ENCODE measurements at places on chromosomes 3 and 15.

GRCh38 chr15:32898414-32898813 is 180.6 kb downstream of the GREM1 start:
- DNase-seq, result no peak

DNA sequence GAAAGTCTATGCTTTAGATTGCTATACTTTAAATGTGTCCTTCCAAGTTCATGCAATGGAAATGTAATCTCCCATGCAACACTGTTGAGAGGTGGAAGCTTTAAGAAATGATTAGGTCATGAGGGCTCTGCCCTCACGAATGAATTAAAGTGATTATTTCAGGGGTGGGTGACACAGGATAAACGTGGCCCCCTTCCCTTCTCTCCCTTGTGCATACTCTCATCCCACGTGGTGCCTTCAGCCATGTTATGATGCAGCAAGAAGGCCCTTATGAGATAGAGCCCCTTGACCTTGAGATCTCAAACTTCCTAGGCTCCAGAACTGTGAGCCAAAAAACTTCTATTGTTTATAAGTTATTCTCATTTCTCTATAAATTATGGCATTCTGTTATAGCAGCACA is 183.3 kb downstream of the TNIK start:
- DNase-seq, result no peak

- DNase-seq, result no peak
Measured at GRCh38 chr3:125002414-125003368, 53.1 kb downstream of the HEG1 start.

GRCh38 chr3:57077630-57078343 is 17.3 kb downstream of the SPATA12 start:
- DNase-seq, result no peak

GRCh38 chr3:182596676-182597410 is 196.5 kb upstream of the ATP11B start:
- no peak for DNase-seq

DNA sequence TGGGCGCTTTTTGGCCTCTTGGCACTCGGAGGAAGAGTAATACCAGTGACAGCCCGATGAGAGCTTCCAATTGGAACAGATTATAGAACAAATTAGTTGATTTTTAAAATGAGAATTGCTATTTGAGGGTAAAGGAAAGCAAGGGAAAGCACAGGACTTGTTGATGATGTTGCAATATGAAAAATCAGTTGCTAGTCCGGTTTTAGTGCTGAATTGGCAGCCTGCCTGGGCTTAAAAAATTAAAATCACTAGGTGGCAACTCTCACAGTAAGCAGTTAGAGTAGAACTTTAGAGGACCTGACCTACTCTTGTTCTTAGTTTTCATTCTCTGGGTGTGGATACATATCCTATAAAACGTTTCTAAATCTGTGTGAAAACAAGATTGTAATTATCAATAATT is 2.1 kb upstream of the SCAANT1 start:
- DNase-seq, result no peak

- no peak for DNase-seq
Measured at GRCh38 chr3:183904833-183905780, 20.4 kb upstream of the PARL start.

DNA sequence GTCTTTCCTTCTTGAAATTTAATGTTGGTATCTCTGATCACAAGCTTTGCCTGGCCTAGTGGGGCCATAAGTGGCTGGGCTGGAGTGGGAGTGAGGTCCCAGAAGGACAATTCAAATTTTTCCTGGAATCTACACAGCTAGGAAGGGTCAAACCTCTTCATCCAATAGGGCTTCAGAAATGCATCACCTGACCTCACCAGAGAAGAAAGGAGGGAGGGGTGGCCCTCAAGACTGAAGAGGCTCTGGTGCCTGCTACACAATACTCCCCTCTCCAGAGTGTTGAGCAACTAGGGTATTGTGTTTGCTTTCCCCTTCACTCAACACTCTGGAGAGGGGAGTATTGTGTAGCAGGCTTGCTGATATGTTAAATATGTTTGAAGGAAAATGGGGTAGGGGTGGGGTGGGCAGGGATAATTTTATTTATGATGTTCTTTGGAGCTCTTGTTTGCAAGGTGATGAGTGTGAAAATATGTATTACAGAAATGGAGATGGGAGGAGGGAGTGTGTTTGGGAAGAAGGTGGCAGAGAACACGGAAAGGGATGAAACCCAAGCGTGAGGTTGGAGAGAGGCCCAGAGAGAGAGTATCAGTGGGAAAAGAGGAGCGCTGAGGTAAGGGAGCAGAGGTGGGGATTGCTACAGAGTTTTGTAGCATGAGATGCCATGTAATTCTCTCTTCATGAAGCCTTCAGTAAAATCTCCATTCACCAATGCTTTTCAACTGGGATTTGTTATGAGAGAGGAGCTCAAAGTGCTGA is 5.7 kb upstream of the KLHL24 start:
- DNase-seq, result no peak

DNA sequence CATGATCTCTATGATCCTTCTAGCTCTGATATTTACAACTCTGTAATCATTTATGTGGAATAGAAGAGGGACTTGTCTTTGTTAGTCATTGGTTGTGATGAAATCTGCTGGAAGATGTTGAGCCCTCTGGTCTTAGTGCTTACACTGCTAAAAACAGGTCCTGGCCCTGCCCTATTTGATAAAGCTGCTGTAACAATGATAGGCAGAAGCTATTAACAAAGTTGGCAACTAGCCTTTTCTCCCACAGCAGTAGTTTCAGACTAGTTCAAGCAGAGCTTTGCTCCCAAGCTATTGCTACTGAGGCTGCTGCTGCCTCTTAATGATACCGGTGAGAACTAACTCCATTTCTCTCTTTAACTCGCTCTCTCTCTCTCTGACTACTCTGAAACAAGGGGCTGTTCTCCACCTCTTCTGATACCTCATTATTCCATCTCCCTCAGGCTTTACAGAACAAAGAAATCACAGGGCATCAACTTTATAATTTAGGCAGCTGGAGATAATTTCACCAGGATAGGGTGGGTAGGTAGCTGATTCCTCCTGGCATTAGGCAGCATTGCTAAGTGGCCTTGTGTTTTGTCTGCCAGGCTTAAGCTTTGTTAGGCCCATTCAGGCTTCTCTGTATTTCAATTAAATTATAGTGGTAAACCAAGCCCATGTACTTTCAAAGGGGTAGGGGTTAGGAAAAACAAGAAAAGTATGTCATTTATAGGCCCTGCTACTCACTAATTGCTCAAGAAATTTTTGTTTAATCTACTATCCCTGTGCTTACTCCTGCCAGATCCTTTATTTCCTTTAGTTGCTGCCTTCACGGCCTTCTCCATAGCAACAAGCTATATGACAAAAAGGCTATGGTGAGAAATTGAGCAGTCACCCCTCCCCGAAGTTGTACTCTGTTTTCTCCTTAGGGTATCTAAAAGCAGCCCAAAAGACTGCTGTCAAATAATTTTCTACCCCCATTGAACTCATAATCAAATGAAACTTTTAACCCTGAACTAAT is 139.6 kb downstream of the RBPMS2 start:
- DNase-seq, result no peak

DNA sequence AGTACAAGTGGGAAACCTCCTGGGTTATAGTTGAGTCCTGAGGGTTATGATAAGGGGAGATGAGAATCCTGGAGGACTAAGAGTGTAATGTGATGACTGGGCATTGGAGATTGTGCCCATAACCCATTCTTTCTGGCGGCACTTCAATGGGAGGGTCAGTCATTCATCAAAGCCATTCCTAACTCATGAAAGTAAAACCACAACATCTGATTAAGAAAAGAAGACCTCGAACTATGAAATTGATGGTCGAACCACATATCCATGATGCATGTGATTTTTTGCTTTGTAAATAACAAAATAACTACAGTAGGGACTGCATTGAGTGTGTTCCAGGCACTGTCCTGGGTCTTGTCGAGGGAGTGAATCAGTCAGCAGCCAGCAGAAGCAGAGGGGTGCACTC is 215.1 kb downstream of the SHQ1 start:
- DNase-seq, result no peak

- DNase-seq, result no peak
Measured at GRCh38 chr3:64340641-64341101, 115.4 kb upstream of the PRICKLE2 start.

DNA sequence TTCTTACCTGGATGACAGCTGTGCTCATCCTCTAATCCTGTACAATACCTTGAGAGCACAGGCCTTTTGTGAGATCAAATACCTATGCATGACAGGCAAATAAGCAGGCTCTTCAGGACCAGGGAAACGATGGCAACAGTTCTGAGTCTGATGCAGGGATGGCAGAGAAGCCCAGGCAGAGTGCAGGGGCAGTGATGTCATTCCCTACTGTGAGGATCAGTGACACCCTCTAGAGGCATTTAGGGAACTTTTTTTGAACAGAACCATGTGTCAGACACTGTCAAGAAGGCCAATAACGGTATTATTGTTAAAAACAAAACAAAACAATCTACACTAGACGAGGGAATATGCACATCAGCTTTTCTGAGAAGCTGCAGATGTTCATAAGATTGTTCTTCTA is 314.8 kb upstream of the CTDSPL start:
- DNase-seq, result no peak

DNA sequence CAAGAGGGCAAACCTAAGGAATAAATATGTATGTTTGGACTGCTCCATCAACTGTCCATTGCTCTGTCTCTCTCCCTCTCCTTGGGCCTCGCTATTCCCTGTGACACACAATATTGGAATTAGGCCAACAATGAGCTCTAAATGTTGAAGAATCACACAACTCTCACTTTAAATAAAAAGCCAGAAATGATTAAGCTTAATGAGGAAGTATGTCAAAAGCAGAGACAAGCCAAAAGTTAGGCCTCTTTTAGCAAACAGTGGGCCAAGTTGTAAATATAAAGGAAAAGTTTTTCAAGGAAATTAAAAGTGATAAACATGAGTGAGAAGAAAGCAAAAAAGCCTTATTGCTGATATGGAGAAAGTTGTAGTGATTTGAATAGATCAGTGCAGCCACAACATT is 141.0 kb downstream of the VGLL3 start:
- DNase-seq, result no peak

DNA sequence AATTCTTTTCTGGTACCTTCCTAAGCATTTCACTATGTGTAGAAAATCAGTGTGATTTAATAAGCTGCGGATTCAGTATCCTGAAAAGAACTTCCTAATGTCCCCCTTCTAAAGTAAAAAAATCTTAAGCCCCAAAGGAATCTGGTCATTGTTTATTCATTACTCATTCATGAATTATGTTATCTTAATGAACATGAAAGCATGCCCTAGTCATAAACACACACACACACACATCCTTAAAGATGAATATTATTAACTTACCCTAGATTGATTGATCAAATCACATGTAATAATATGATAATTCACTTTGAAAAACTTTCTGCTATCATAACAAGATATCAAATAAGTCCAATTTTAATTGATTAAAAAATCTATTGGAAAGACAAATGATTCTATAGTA is 96.4 kb upstream of the BFSP2 start:
- DNase-seq, result no peak

DNA sequence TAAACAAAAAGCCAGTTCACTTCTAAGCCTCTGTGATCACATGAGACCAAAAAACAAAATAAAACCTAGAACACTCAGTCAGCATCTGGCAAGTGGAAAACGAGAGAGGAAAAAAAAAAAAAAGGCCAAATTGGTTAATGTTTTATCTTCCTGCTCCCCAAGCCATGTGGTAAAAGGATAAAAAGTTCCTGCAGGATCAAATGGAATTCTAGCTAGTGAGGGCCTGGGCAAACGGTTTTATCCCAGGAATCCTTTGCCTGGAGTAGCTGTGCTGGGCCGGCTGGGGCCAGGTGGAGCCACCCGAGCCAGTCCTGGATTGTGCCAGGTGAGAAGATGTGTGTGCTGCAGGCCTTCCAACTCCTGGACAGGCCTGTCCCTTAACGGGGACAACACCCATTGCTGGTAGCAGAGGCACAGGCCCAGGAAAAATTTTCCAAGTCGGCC is 13.2 kb downstream of the SMAD6 start:
- no peak for DNase-seq

DNA sequence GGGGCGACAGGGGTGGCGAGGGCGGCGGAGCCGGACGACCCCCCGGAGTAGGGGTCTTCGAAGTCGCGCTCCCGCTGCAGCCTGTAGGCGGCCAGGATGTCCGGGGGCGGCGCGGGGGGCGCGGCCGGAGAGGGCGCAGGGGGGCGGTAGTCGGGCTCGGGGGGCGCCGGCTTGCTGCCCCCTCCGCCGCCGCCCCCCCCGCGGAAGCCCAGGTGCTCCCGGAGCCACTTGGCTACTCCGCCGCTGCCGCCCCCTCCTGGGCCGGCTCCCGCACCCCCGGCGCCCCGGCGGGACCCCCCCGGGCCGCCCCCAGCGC is 230 bp downstream of the SHF start:
- no peak for DNase-seq

DNA sequence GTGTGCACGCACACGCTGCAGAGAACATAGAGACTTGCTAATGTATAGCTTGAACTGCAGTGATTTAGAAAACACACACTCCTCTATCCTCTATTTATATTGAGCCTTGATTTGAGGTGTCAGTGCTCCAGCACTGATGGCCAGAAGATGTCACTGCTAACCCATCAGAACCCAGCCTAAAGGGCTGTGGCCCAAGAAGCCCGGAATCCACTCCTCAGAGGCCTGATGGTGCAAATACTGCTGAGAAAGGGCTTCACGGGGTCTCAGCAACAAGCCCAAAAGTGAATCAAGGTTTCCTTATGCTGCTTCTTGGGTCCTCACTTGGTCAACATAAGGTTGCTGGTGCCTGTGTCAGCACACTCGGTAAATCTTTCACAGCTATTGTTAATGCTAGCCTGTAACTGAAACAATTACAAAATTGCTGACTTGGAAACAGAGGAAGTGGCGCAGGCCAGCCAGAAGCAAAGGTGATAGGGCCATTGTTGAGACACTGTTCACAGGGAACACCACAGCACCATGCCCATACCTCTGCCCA is 60.3 kb downstream of the HEG1 start:
- no peak for DNase-seq

DNA sequence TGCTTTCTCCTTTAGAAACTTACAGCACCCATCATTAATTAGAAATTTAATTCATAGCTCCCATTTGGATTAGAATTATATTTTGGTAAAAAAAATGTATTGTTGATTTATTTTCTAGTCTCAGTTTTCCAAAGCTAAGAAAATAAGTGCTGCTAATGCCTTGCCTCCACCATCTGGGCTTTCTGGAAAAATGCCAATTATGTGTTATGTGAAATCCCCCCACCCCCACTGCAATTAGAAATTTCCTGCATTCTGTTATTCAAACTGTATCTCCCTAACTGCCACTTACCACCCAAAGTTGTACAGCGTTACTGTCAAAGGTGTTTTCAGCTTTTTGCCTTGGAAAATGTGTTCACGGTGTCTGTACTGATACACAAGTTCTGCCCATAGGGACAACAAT is 617.2 kb upstream of the UBE2E2 start:
- no peak for DNase-seq

DNA sequence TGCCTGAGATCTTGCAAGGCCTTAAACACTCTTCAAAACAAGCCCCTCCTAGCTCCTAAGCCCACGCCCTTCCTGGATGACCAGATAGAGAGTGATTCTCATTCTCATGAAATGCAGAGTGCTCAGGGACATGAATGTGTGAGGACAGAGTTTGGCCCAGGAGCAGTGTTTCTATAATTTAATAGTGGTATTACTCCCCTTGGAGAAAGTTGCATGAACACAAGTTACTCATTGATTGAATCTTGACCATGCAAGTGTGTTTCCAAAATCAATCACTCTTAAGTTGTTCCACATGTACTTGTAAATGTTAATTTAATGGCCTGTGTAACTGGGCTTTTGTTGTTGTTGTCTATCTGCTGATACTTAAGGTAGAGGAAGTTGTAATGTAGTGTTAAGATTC is 181.6 kb downstream of the ADAMTSL3 start:
- DNase-seq, result no peak

- no peak for DNase-seq
Measured at GRCh38 chr3:73516631-73517030, 108.1 kb downstream of the PDZRN3 start.

Measured in SIG-M5 (cell line).